ENCODE measurements at places on chromosomes 1 and 21. TPM values are rescaled to one million over a fixed set of nuclear protein-coding genes. Genes with fewer than 3 reads are reported as not detected.

Gene RASSF5
- total RNA-seq: 6.5 TPM

Gene TAS1R2
- total RNA-seq: not detected

Gene HES4
- total RNA-seq: 66.9 TPM

Gene SLC44A3
- 1.2 TPM for total RNA-seq

Gene LCE1A
- not detected for total RNA-seq

Gene MRPL37
- total RNA-seq: 74.1 TPM

Gene LCE1E
- not detected for total RNA-seq

Gene PSRC1
- total RNA-seq: 13.5 TPM

Gene FALEC
- 2.0 TPM for total RNA-seq

Gene AZIN2
- total RNA-seq: 11.9 TPM

Gene SYT2
- 13.8 TPM for total RNA-seq

Gene SLC2A1
- total RNA-seq: 428 TPM

Gene C4BPB
- not detected for total RNA-seq

Gene AJAP1
- total RNA-seq: 0.11 TPM

Gene NHLH1
- total RNA-seq: 37.5 TPM

Gene VASH2
- total RNA-seq: 35.6 TPM

Gene MMP23B
- total RNA-seq: 3.9 TPM

Gene LEPROT
- total RNA-seq: 29.6 TPM

Gene CFAP107
- 1.4 TPM for total RNA-seq

Gene ARHGAP30
- 2.8 TPM for total RNA-seq

Gene ASTN1
- 37.0 TPM for total RNA-seq

Gene SPRR2F
- total RNA-seq: 0.41 TPM

Gene E2F2
- 0.48 TPM for total RNA-seq

Gene KRTAP19-3
- total RNA-seq: not detected

Gene MAP1LC3C
- total RNA-seq: 4.5 TPM

Gene WNT3A
- 1.2 TPM for total RNA-seq

Gene TMCC2
- 3.7 TPM for total RNA-seq

Gene IL20
- not detected for total RNA-seq

Gene ECM1
- total RNA-seq: 73.4 TPM

Gene LCE3D
- total RNA-seq: not detected

Gene C1orf94
- total RNA-seq: 0.17 TPM

Gene KCNK2
- 32.0 TPM for total RNA-seq

Gene CTH
- 9.3 TPM for total RNA-seq
